Amniotic stem cell (primary cell): ENCODE measurements at places on chromosomes 4 and X.
A peak's percentile ranks its signal among the peaks of the same experiment; 100 is the strongest.

DNA sequence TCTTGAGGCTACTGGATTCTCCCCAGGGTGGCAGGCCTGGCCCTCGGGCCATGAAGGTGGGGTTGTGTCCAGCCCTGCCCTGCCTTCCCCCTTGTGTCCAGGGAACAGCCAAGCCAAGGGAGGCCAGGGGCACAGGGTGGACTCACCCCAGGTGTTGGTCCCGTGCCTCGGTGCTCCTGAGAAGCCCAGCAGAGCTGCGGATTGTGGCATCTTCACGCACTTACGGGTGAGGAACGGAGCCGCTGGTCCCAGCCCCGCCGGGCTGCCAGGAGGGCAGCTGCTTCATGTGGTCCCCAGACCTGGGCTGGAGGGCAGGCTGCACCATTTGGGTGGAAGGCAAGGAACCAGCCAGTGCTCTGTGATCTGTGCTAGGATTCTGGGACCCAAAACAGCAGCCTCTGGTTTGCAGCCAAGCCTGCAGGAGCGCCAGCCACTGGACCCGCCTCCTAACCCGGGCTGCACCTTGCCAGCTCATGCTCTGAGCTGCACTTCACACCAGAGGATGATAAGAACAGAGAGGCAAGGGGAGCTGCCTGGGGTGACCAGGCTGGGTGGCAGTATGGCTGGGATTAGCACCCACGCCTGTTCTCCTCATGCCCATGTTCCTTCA, 36.1 kb upstream of the HMX1 start:
- DNase-seq, result no peak

DNA sequence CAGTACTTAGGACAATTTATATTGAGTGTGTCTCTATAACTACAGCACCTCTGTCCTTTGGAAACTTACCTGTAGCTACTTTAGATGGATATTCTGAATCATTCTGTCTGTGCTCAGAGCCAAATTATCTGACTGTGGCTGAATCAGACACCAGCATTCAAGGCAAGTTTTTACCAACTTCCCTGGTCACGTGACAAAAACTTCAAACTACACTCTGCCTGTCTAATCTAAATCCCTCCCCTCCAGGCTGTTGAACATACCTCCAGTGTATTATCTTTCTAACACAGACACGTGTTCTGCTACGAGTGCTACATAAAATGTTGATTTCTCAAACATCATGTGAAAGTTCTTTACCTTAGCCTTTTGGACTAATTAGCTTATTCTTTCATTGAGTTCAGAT, 641.2 kb upstream of the CPEB2 start:
- DNase-seq, result no peak

DNA sequence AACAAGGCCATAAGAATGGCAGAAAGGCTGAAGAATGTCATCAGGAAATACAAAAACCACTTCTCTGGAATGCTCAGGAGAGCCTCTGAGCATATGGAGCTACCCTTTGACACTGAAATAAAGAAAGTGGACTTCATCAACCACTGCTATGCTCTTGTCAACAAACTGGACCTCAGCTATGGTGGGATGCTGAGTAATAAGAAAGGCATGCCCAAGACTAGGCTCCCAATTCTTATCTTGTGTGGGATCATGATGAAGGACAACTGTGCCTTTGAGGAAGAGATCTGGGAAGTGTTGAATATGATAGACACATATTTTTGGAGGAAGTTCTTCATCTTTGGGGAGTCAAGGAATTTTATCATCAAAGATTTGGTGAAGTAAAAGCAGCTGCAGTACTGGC, 86.9 kb upstream of the MAGEB16 start:
- DNase-seq, result no peak

DNA sequence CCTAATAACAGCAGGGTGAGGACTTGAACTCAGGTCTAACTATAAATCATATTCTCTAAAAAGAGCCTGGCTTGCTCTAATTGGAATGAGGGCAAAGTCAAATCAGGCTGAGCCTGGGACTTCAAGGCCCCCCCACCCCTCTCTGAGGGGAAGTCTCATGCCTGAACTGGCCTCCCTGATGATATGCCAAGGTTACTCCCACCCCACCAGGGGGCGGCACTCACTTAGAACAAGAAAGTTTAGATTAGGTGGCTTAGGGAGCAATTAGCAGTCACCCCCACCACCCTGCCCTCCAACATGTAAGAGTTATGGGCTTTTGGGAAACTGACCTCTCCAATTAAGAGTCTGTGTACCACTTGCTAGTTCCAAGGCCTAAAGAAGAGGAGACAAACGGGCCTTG, 2.7 kb downstream of the FOXO4 start:
- no peak for DNase-seq

GRCh38 chr4:43882470-43882869, 566.1 kb downstream of the KCTD8 start:
- no peak for DNase-seq

GRCh38 chrX:123803331-123803983, 56.4 kb upstream of the XIAP start:
- DNase-seq, result peak; percentile 34

DNA sequence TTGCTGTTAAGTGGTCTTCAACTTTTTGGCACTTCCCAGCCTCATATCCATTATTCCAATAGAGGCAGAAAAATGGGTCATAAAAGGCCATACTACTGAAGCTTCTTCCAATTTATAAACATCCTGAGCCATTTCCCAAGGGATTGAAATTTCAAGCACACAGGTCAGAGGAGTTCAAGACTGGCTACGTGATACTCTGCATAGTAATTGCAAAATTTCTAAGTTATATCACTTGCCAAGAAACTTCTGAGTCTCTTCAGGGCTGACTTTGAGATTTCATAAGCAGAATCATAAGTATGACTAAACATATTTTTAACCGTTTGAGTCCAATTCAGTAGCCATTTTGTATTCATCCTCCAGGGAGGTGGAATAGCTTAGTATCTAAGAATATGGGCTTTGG, 75.6 kb upstream of the RXFP1 start:
- DNase-seq, result peak; percentile 15
